ENCODE measurements at places on chromosomes 4 and X.

DNA sequence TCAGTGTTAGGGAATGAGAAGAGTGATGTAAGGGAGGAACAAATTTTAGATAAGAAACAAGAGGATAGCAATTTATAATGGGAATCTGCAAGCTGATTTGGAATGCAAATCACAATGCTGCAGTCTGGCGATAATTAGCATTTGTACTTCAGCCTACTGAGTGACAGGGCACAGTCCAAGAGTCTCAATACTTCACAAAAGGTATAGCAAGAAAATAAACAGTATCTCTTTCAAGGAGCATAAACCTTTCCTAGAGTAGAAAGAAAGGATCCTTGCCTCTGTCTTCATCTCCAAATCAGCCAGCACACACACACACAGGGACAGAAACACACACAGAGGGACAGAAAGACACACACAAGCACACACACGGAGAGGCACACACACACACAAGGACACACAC is 1.1 kb upstream of the GPM6A start:
- DNase-seq, result no peak

GRCh38 chr4:122458625-122459024 is 2.1 kb upstream of the IL2 start:
- DNase-seq, result no peak

DNA sequence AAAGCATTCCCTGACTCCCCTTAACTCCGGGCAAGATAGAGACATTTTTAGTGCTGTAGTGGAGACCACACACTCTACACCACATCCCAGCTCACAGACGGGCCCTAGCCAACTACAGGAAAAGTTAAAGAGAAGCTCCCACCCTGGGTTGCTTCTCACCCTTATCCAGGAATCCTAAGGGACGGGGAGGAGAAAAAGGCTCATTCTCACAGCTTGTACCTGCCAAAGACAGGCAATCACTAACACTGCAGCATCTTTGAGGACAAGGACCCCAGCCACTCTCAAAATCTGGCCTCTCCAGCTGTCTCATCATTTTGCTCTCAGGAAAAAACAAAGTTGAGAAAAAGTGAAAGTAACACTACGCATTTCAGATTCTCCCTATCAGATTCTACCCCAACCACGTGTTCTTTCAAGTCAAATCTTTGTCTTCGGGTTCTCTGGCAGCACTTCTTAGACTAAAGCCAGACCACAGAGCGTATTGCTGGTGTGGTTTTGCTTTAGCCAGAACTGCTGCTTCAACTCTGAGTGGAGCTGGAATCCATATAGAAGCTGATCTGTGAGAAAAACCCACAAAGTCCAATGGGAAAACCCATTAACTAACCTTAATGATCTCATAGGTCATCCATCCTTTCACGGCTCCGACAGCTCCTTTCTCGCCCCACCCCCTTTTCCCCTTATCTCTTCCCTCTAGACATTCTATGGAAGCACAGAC is 605.9 kb upstream of the DIPK2B start:
- DNase-seq, result no peak

DNA sequence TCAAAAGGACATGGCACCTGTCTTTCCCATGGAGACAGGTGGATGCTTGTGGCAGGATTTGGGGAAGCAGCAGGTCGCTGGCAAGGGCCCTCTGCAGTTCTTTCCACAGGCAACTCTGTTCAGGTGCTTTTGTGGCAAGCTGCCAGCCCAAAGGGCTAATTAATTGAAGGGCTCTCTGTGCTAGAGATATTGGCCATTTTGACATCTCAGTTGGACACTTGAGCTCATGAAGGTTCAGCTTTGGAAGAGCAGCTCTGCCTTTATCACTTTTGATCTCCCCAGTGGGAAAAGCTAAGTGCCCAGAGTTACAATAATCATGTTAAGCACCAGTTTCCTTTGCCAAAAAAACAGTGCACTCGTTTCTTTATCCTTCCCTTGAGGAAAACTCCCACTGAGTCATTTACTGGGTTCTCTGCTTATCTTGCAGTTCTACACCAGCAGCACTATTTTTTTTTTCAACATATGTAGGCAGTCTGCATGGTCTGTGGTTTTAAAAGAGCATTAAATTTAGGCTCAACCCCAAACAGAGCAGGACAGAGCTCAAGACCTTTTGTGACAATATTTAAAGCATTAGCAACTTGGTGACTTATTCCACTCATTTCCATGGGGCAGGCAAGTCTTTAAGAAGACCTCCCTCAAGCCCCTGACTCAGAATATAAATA is 336.4 kb upstream of the RASGEF1B start:
- DNase-seq, result no peak

- no peak for DNase-seq
These were observed 48.6 kb downstream of the DCLK2 start for GRCh38 chr4:150126864-150127203.

- DNase-seq, result no peak
These were observed 77.1 kb upstream of the ATOH1 start for GRCh38 chr4:93751411-93751810.

DNA sequence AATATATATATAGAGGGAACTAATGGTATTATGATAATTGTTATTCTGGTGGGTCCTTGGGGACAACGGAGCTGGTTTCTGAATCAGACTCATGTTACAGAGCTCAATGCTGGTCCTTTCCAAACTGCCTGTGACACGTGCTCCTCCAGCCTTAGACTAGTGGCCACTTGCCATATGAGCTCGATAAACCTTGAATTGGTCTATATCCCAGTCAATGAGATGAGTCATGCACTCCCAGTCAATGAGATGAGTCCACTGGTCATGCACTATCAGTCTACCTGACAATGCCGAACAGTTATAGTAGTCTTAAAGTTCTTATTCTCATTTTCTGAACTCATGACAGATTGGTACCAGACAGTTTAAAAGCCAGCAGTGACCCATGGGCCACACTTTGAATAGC is 325.2 kb downstream of the LDB2 start:
- no peak for DNase-seq

- DNase-seq, result no peak
These were observed 163.5 kb downstream of the PPP3CA start for GRCh38 chr4:101183666-101184373.

- DNase-seq, result no peak
These were observed 64.5 kb upstream of the MAGEA10 start for GRCh38 chrX:152202886-152203285.

DNA sequence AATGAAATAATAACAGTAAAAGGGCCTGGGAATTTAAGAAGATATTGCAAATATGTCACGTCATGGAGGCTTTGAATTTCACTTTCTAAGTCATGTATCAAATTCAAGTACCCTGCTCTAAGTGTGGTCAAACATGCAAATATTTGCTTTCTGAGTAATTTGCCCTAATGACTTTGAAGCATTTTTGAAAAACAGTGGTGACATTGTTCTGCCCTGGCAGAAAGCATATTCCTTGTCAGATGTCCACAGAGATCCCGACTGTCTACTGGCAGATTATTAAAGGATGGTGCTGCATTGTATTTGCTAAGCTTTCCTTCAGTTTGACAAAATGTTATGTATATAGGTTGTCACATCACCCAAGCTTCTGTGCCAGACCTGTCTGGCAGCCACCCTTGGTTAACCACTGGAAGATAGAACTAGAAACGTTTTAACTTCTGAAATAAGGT is 92.5 kb downstream of the ANK2 start:
- no peak for DNase-seq

- no peak for DNase-seq
These were observed 1.7 kb downstream of the SLC9B2 start for GRCh38 chr4:103074744-103075434.

DNA sequence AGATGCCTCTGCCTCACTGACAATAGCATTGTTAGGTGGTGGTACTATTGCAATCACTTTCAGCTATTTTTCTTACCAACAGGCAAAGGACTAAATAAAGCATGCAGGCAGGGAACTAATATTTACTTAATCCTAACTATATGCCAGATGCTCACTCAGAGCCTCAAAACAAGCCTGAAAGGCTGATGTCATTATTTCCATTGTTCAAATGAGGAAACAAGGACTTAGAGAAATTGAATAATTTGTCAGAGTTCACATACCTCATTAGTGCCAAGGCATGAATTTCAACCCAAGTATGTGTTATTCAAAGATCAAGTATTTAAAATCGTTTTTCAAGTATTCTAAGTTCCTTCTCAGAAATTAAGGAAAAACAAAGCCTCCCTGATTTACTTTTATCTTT is 374.9 kb upstream of the TECRL start:
- DNase-seq, result no peak

- no peak for DNase-seq
These were observed 41.6 kb upstream of the TLR3 start for GRCh38 chr4:186027405-186027804.

GRCh38 chr4:646460-646859 is 21.1 kb downstream of the PDE6B start:
- DNase-seq, result no peak

DNA sequence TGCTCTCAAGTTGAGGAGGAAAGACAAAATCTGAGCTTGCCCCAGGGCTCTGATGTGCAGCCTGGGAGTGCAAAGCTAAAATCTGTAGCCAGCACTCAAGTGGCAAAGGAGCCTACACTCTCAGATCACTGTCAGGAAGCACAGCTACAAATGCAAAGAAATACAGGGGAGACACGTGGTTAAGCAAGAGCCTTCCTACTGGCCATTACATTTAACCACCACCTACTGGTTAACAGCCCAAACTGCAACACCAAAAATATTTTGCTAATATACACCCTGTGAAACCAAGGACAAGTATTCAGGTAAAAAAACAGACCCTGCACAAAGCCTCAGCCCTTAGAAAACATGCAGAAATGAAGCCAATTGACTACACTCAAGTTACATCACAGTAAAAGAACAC is 170.4 kb upstream of the FGF16 start:
- no peak for DNase-seq

GRCh38 chrX:56802428-56802827 is 73.4 kb downstream of the NBDY start:
- DNase-seq, result no peak

DNA sequence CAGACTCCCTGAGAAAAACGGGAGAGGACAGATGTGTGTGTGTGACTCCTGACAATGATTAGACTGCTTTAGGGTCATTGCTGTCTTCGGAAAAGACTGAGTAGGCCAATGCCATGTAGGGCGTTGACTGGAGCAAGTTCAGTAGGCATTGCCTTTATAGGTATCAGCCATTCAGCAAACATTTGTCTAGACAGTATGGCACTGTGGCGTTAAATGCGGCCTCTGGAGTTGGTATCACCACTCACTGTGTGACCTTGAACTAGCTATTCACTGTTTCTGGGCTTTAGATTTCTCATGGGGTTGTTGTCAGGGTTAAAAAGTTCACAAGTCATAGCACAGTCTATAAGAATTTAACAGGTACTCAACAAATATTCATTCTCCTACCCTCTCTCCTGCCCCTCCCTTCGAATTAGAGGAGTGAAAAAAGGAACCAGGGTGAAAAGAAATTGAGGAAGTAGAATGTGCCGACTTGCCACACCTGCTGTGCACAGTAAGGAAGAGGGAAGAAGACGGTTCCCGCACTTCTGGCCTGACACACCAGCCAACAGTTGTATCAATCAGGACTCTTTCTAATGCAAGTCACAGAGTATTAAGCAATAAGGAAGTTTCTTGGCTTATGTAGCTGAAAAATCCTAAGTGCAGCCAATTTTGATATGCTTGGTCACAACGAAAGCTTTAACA is 83.2 kb upstream of the PLAC8 start:
- no peak for DNase-seq

GRCh38 chr4:139986689-139987501 is 167.1 kb downstream of the MAML3 start:
- no peak for DNase-seq

- DNase-seq, result no peak
These were observed 47.8 kb upstream of the SETD7 start for GRCh38 chr4:139603576-139604410.

GRCh38 chr4:120059036-120059435 is 7.6 kb downstream of the MAD2L1 start:
- DNase-seq, result no peak

DNA sequence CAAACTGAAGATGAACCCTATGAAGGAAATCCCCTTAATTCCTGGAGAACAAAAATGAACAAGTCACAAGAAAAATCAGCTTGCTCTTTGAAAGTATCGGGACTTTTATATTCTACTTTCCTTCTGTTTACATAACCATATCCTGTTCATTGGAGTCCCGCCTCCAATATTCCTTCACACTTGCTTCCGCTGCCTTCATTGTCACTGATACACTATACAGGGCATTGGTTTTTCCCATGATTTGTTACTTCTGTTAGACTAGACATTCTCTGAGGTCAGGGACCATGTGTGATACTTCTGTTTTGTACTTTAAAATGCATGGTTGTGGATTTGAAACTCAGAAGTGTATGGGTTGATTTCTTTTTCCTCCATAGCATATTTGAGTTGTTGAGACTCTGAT is 18.8 kb downstream of the MCUB start:
- DNase-seq, result no peak

DNA sequence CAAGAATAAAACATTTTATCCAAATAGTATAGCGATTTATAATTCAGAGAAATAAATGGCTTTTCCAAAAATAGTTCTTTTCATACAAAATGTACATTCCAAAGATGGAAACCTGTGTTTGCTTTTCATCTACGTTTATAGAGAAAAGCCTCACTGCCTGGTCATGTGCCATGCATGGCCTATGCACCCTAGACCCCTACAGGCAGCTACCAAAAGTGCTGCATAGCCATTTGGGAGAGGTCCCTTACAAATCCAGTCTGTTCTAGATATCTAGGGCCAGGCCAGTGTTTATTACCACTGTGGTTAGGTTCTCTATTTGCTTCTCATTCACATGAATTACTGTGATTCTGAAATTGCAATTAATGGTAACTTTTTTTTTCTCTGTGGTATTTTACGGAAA is 17.2 kb downstream of the HMGB2 start:
- DNase-seq, result no peak

GRCh38 chrX:108614616-108615015 is 121.7 kb downstream of the IRS4 start:
- no peak for DNase-seq

GRCh38 chrX:22056235-22056634 is 24.1 kb downstream of the PHEX start:
- no peak for DNase-seq

DNA sequence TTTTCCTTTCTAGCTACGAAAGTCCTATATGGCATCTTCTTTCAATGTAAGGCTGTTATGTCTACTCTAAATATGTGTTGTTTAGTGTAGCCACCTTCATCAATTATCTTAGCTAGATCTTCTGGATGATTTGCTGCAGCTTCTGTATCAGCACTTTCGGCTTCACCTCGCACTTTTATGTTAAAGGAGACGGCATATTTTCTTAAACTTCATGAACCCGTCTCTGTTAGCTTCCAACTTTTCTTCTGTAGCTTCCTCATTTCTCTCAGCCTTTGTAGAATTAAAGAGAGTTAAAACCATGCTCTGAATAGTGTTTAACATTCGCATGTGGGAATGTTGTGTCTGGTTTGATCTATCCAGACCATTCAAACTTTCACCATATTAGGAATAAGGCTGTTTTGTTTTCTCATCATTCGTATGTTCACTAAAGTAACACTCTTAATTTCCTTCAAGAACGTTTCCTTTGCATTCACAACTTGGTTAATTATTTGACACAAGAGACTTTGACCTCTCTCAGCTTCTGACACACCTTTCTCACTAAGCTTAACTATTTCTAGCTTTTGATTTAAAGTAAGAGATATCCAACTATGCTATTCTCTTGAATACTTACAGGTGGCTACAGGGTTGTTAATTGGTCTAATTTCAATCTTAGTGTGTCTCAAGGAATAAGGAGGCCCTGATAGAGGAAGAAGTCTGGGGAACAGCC is 476.8 kb downstream of the GABRG1 start:
- no peak for DNase-seq
